ENCODE measurements at places on chromosomes 13 and 19.
A peak's percentile ranks its signal among the peaks of the same experiment; 100 is the strongest.

DNA sequence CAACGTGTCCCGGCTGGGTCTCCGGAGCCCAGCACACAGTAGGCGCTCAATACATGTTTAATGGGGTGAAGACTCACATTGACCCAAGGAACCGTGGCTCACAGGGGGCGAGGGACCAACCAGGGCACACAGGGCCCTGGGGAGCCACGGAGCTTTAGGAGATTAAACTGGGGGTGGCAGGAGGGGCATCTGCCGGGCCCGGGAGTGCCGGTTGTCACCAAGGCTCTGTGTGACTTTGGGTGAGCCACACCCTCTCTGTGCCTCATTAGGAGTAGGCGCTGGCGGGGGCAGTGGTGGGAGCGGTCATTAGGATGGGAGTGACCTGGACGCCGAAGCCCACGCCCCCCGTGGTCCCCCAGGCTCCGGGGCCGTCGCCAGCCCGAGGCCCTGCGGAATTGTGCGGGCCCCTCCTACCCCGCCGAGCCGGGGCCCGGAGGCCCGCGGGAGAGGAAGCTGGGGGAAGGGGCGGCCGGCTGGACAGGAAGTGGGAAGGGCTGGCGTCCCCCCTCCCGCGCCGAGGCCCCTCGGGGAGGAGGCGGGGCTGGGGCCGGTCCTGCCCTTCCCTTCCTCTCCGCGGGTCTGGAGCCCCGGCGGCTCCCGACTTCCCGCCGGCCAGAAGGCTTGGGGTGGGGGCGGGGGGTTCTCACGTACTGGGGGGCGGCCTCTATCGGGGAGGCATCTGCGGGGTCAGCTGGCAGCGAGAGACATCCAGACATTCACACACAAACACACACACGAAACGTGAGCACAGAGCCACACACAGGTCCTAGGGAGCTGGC, 1.8 kb upstream of the SSBP4 start:
- no peak for DNase-seq

DNA sequence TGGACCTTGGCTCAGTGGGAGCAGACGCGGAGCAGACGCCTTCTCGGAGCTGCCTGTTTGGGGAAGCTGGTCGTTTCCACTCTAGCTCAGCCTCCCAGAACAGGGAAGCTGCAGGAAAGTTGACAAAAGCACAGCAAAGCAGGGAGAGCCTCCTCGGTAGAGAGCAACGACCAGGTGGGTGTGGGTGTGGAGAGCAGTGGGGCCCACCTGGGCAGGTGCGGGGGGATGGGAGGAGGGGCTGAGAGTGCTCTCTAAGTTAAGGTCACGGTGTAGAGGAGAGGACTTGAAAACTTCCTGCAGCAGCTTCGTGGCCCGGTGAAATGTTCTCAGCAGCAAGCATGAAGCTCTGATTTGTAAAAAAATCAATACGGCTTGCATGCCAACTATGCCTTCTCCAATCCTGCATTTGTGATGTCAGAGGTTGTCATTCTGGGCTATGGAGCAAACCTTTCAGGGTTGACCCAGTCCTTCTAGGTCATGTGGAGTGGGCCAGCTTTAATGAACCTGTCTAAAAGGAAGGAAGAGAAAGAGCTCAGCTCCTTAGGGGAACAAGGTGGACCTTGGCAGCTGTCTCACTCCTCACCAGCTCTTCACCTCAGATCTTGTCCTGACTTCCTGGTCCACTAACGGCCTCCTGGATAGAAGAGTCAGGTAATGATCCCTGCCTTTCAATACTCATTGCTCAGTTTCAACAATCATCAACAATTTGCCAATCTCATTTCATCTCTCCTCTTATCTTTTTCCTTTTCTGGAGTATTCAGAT, 85.8 kb upstream of the UBL3 start:
- no peak for DNase-seq

GRCh38 chr13:43431290-43431716, 355.5 kb downstream of the ENOX1 start:
- no peak for DNase-seq

GRCh38 chr13:20544201-20544923, 18.7 kb upstream of the CRYL1 start:
- DNase-seq: no peak

DNA sequence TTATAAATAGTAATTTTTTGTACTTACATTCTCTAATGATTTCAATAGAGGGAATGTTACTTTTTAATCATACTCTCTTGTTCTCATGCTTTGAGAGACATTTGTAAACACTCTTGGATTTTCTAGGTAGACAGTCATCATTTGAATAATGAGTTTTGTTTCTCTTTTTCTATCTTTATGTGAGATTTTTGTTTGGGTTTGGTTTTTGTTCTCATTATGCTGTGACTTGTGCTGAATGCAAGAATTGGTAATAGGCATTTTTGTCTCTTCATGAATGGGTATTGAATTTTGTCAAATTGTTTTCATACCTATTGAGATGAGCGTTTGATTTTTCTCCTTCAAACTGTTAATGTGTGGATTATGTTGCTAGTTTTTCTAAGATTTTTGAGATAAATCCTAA, 56.8 kb upstream of the GPR183 start:
- DNase-seq: no peak

- DNase-seq: no peak
Observed at GRCh38 chr13:62193919-62194318, 778.3 kb upstream of the PCDH20 start.

GRCh38 chr13:73061473-73061872, 2.7 kb downstream of the KLF5 start:
- no peak for DNase-seq

DNA sequence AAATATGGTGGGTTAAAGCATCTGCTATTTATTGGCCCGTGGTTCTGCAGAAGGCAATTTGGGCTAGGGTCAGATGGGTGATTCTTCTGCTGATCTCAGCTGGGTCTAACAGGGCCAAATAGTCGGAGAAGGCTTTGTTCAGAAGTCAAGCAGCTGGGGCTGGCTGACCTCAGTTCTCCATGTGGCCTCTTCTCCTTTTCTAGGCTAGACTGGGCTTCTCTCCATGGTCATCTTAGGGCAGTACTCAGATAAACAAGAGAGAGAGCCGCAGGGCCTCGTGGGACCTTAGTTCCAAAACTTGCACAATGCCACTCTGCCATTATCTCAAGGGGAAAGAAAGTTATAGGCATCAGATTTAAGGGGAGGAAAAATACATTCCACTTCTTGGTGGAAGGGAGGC, 89.6 kb downstream of the NALCN start:
- DNase-seq: no peak

DNA sequence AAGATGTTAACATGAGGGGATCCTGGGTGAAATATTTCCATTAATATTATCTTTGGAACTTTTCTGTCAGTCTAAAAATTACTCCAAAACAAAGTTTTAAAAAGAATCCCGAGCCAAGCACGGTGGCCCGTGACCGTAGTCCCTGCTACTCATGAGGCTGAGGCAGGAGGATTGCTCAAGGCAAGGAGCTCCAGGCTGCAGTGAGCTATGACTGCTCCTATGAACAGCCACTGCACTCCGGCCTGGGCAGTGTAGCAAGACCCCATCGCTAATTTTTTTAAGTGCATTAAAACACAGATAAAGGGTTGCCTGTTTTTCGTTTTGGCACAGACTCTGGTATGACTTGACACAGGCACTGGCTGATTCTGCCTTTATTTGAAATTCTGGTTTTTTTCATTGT, 6.9 kb downstream of the GP6 start:
- no peak for DNase-seq

DNA sequence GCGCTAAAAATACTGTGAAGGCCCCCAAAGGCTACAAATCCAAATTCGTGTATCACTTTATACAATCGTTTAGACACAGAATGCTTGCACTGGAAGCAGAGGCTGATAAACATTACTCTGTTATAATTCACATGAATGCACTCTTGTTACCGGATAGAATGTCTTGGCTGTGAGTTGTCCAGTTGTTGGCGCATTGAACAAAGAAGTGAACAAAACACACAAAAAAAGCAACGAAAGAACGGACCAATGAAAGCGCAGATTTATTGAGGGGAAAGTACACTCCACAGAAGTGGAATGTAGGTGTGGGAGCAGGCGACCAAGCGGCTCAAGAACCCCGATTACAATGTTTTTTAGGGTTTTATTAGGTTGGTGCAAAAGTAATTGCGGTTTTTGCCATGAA, 529 bp upstream of the ZNF418 start:
- no peak for DNase-seq

- DNase-seq: no peak
Observed at GRCh38 chr19:2227415-2228156, 8.5 kb downstream of the PLEKHJ1 start.

DNA sequence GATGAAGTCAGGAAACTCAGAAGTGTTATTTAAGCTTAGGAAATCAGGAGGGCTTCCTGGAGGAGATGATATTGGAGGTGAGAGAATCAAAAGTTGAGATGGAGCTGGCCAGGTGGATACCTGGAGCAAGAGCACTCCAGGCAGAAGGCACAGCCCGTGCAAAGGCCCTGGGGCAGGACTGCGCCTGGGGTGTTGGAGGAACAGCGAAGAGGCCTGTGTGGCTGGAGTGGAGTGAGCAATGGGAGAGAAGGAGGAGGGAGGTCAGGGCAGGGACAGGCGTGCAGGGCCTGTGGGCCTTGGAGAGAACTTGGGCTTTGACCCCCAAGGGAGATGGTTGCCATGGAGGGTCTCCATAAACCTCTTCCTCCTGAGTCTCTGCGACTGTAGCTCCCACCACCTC, 42.1 kb downstream of the ZNRF4 start:
- DNase-seq: no peak

GRCh38 chr19:41156207-41156606, 36.8 kb upstream of the CYP2S1 start:
- DNase-seq: no peak

DNA sequence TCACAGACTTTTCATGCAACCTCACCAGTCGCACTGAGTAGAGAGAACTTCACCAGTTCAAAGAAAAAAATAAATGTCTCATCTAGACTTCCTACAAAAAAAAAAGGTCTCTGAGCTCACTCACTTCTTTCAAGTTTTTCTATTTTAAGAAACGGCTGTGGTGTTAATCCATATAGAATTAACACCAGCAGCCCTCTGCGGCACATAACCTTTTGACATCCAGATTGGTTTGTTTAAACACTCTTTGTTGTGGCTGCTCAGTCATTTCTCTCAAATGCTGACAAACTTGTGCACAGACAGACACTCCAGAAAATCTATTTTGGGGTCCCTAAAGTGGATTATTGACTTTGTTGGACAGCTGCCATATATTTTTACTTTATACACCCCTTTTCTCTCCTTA, 874.9 kb downstream of the EFNB2 start:
- DNase-seq: no peak

- DNase-seq: peak; percentile 4
Observed at GRCh38 chr19:6963937-6964336, 57.3 kb downstream of the MBD3L2B start.

DNA sequence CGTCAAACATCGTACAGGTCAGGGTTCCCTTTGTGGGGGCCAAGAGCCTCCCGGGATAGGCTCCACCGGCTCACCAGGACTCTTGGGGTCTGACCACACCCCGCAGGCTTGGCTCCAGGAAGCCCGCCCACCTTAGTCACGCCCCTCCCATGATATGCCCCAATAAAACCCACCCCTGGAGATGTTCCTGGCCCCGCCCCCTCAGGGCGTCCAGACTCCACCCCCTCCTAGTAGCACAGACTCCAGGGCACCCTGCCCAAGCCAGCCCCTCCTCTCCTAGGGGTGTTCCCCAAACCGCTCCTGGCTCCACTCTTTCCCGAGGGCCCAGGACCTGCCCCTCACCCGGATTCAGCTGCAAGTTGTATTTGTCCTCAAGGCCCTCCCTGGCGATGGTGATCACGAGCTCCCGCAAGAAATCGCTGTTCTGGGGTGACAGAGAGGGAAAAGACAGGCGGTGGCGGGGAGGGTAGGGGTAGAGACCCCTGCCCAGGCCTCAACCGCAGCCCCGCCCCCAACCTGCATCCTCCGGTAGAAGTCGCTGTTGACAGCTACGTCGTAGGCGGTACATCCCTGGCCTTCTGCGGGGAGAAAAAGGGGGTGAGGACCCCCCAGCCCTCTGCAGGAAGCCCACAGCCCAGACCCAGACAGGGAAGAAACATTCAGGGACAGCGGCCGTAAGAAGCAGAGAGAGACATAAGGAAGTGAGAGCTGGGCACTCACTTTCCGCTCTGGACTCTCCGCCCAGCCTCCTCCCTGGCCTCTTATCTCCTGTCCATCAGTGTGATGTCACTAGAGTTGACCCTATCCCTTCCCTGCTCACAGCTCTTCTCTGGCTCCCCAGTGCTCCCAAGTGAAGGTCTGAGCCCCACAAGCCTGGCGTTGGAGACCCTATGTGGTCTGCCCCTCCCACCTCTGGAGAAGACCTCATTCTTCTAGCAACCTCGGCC, 3.9 kb downstream of the PIH1D1 start:
- DNase-seq: no peak

DNA sequence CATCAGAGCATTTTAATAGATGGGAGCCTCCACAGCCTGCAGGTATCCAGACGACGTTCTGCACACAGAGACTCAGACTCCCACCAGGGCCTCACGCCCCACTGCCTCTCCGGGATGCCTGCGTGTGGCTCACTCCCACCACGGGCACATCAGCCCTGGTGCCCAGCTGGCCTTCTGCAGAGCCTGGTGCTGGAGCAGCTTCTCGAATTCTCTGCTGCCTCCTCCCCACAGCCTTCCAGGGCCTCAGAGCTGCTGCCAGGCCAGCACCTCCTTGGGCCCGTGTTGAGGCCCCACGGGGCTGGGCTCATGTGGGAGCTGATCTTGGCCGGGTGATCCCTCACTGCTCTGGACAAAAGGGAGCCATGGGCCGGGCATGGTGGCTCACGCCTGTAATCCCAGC, 90.9 kb downstream of the KDM4B start:
- no peak for DNase-seq

GRCh38 chr19:28307487-28307886, 905.5 kb downstream of the UQCRFS1 start:
- no peak for DNase-seq

DNA sequence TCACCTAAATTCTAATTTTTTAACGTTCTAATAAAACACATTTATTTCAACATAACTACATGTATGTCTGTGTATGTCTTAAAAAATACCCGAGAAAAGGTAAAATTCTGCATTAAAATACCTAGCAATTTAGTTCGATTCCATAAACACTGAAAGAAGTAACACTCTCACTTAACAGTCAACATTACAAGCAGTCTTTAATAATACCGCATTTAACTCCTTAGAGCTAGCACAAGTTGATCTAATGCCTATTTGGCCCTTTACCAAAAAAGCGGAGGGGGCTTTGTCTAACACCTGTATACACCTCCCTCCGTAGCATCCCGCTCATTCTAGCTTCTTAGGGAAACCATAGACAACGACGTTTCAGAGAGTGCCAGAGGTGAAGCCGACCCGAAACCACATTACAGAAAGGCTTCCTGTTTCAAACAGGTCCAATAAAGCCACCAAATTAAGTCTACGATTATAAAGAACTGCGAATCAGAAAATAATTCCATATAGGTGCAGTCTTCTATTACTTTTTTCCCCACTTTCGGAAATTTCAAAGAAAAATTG, 1.2 kb downstream of the SPART start:
- no peak for DNase-seq

GRCh38 chr13:71828117-71828516, 38.9 kb downstream of the DACH1 start:
- DNase-seq: no peak

DNA sequence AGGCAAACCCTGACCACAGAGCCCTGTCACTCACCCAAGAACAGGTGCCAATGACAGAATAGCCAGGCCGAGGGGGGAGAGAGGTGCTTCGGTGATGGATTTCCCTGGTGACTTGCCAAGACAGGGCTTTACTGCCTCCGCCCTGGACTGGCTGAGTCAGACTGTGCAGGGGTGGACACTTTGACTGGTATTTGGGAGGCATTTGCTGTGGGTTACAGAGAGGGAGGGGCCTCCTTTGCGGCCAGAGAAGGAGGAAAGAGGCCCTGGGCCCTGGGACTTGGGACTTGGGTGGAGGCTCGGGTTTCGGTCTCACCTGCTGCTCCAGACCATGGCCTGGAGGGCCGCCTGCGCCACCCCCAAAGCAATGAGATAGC, 4.6 kb upstream of the EPS8L1 start:
- DNase-seq: no peak

- no peak for DNase-seq
Observed at GRCh38 chr13:40306817-40307216, 359.6 kb downstream of the FOXO1 start.

All from stimulated activated CD8-positive, alpha-beta memory T cell treated with anti-CD3 and anti-CD28 coated beads, Interleukin-4, amount 100 ng/mL, for 4 hours (primary cell).